ENCODE measurements at places on chromosomes 4 and X.

GRCh38 chr4:127574643-127575042 is 58.1 kb upstream of the INTU start:
- DNase-seq, result no peak

- no peak for DNase-seq
Observed at GRCh38 chr4:7397206-7398103, 37.3 kb downstream of the PSAPL1 start.

DNA sequence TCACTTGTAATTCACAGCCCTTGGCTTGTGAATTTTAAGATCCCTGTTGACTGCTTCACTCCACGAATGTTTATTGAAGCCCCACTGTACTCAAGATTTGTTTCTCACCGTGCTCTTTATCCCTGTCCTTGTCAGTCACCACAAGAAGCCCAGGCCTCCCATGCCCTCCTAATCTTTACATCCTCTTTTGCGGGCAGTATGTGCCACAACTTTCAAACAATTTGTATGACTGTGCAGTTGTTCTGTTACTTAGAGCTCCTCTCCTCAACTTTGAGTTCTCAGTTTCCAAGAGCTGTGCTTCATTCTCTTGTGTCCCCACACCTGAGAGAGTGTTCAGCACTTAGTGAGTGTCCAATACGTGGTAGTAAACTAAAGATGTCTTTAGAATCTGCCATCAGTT is 467.7 kb downstream of the NKX6-1 start:
- DNase-seq, result no peak

DNA sequence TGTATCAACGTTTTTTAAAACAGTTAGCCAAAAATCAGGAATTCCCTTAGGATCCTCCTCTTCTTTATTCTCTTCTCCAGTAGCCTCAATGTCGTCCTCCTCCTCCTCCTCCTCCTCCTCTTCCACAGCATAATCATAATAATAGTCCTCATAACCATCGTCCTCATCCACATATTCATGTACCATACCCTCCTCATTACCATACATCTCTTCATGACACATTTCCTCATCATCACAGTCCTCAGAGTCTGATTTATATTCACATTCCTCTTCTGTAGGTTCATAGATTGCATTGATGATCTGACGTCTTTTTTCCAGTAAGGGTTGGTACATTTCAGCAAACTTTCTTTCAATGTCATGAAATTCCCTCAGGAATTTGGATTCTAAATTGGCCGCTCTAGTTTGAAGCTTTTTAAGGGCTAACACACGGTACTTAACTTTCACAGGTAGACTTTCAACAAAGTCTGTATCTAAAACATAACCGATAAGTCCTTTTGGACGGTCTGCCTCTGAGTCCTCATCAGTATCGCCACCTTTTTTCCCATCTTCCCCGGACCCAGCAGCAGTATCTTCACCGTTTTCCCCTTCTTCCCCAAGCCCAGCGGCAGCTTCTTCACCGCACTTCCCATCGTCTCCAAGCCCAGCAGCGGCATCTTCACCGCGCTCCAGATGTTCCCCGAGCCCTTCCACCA is 771 bp downstream of the NAP1L2 start:
- no peak for DNase-seq

DNA sequence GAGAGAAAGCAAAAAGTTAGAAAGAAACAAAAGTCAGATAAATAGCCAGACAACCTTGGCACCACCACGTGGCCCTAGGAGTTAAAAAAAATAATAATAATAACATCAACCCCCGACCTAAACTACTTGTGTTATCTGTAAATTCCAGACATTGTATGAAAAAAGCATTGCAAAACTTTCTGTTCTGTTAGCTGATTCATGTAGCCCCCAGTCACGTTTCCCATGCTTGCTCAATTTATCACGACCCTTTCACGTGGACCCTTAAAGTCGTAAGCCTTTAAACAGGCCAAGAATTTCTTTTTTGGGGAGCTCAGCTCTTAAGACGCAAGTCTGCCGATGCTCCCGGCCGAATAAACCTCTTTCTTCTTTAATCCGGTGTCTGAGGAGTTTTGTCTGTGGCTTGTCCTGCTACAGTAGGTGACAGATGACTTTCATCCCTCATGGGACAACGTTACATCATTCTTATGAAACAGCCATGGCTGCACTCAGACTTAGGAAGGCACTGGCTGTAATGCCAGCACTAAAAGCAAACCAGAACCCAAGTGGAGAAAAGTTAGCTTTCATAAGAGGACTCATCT is 520 bp downstream of the ACOX3 start:
- DNase-seq, result peak; percentile 6

GRCh38 chr4:23909671-23910070 is 19.8 kb upstream of the PPARGC1A start:
- no peak for DNase-seq

- DNase-seq, result no peak
Observed at GRCh38 chr4:88533937-88534750, 10.6 kb upstream of the PYURF start.

GRCh38 chr4:183171484-183172267 is 72.6 kb downstream of the WWC2 start:
- DNase-seq, result no peak

GRCh38 chr4:163492951-163493504 is 1.5 kb upstream of the TMA16 start:
- DNase-seq, result no peak

- no peak for DNase-seq
Observed at GRCh38 chr4:114497116-114497515, 101.5 kb upstream of the UGT8 start.

DNA sequence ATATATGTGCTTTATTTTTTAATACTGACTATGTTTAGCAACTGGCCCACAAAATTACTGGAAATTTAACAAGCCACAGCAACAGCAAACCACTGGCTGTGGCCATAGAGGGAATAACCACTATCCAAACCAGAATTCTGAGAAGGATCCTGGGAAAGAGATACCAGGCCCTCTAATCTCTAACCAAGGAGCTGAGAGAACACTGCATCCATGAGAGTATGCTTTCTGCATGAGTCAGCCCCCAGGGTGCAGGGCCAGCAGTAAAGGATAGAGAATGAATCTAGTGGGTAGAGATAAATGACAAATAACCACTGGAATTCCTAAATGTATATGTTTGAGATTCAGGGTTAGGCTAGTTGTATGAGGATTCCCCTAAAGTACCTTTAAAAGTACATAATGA is 221.8 kb downstream of the KIT start:
- DNase-seq, result no peak

DNA sequence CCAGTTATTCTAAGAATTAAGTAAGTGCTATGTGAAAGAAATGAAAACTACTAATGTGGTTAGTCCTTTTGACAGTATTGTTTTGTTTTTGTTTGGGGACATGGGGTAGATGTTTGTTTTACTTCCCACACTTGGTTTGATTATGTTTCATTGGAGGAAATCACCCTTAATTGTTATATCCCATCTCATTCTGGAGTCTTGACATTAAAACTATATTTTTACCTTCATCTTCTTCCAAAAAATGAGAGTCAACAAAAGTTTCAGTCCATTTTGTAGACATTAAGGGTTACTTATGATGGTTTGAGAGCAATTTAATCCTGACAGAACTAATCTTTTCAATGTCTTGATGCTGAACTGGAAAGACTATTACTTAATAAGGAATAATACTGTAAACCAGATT is 108.7 kb downstream of the GPC3 start:
- no peak for DNase-seq

DNA sequence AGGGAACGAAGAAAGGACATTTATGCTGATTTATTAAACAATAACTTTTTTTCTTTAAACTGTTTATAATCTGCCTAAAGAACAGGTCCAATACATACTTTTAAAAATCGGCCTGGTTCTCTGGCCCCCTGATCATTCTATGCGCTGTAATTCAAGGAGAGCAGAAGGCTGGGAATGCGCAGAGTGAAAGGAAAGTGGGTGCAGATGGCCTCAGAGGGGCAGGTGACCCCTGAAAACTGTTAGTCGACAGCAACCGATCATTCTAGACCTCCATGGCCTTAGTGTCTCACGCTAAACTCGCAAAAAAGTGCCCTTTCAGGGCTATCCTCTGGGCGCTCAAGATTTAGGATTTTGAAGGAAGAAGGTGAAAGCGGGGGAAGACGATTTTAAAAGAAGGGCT is 2.2 kb downstream of the PDE5A start:
- no peak for DNase-seq

GRCh38 chrX:106957856-106958255 is 37.7 kb downstream of the CLDN2 start:
- no peak for DNase-seq

DNA sequence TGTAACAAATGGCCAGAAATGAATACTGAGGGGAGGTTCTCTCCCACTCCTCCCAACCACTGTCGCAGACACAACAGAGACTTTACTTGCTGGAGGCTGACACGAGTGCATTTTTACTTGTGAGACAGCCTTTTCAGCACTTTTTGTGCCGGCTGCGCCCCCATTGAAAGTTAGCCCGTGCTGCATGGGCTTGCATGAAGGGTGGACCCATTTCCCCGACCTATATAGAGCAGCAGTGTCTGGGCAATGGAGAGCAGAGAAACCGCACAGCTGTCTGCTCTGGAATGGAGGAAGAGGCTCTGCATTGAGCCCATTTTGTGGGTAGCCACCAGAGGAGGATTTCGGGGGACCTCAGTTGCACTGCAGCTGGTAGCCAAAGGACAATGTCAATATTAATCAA is 208.8 kb downstream of the UGT8 start:
- no peak for DNase-seq

DNA sequence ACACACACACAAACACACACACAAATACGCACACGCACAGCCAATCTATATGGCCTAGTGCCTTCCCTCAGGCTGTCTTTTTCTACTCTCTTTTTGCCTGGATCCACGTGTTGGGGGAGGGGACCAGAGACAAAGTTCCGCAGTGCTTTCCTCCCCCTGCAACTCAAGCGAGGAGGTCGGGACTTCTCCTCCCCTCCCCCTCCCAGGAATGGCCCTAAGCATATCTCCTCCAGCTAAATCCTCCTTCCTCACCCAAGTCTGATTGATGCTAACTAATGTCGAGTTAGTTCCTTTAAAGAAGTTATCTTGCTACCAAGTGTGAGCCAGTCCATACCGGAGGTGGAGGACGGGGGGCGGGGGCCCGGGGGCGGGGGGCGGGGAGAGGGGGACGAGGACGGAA is 141.2 kb upstream of the ZIC3 start:
- no peak for DNase-seq

- DNase-seq, result no peak
Observed at GRCh38 chrX:31743004-31743403, 671.2 kb upstream of the FTHL17 start.

- DNase-seq, result no peak
Observed at GRCh38 chr4:80015407-80016189, 57.4 kb downstream of the ANTXR2 start.

DNA sequence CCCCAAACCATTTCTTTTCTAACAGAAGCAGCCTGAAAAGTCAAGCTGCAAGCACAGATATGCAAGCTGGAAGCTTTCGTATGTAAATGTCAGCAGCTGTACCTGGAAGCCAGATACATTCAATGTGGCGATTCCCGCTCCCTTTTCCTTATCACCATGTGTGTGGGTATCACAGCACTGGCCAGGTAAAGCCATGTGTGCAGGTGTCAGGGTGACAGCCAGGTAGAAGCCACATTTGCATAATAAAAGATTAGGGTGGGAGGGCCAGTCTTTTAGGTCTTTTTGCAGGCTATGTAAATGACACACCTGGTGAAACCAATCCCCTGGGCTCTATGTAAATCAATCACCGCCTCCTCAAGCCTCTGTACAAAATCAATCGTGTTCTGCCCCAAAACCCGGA is 50.1 kb downstream of the RXFP1 start:
- no peak for DNase-seq

GRCh38 chrX:40501164-40501855 is 79.5 kb upstream of the ATP6AP2 start:
- no peak for DNase-seq

GRCh38 chr4:105276361-105277104 is 129.9 kb downstream of the TET2 start:
- DNase-seq, result no peak

- no peak for DNase-seq
Observed at GRCh38 chrX:128769495-128769894, 717.3 kb upstream of the ACTRT1 start.

DNA sequence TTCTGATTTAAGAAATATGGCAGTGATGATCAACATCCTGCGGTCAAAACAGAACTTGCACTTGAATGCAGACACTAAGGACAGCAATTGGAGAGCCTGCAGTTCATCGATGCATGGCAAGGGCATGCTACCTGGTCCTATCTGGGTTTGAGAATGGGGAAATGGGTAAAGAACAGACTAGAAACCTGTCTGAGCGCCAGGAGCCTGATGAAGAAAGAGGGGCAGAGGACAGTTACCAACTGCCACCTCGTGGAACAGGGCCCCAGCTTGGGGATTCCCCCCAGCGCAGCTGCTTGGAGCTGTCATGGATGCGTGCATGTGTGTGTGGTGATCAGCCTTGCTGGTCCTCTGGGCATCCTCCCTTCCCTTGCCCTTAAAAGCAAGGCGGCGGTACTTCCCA is 30.2 kb upstream of the NKRF start:
- DNase-seq, result no peak

DNA sequence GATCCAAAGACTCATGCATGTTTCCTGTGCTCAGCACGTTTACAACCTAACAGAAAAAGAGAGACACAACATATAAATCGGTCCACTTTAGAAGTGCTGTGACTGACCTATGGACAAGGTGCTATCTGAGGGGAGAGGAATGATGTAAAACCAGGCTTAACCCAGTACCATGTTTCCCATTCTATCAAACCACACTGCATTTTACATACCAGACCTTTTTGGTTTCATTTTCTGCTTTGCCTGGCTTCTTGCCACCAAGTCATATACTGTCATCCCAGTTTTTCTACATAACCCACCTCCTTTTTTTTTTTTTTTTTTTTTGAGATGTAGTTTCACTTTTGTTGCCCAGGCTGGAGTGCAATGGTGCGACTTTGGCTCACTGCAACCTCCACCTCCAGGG is 82.2 kb downstream of the KLF8 start:
- no peak for DNase-seq

- DNase-seq, result no peak
Observed at GRCh38 chr4:121799208-121799823, 1.8 kb upstream of the EXOSC9 start.

- no peak for DNase-seq
Observed at GRCh38 chr4:6910340-6910959, 824 bp downstream of the TBC1D14 start.

- no peak for DNase-seq
Observed at GRCh38 chrX:106728337-106728736, 1.8 kb downstream of the RNF128 start.
